HT-29 (cell line): ENCODE measurements at places on chromosomes 5 and 9.

DNA sequence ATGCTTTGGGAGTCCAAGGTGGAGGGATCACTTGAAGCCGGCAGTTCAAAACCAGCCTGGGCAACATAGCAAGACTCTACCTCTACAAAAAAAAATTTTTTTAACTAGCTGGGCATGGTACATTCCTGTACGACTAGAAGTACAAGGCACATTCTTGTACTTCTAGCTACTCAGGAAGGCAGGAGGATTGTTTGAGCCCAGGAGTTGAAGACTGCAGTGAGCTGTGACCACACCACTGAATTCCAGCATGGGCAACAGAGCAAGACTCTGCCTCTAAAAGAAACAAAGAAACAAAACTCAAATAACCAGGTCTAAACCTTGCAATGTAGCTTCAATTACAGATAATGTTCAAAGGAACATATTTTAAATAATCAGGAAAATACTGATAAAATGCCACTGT lies 56.2 kb downstream of the SSBP2 start:
- no peak for DNase-seq

DNA sequence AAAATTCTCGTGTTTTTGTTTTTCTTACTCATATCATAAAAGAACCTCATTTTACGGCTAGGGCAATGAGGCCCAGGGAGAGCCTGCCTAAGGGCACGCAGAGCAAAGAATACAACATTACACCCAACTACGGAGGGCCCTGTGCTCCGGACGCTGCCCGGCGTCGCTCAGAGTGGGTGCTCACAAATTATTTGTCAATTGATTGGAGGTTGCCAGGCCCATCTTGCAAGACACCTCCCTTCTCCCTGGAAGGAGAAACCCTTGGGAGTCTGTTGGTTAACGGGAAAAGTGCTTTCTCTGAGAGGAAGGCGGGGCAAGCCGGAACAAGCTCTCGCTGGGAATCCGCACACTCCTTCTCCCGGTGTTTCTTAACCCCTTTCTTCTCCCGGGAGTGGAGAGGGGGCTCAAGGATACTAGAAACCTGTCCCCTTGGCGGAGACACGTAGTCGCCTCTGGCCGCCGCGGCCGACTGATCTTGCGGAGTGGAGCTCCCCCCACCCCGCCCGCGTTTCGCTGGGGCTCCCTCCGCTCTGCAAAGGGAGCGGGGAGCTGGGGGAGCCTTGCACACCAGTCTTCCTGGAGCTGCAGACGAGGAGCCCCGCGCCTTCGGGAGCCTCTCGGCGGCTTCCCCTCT lies 599.3 kb upstream of the SGCD start:
- no peak for DNase-seq

DNA sequence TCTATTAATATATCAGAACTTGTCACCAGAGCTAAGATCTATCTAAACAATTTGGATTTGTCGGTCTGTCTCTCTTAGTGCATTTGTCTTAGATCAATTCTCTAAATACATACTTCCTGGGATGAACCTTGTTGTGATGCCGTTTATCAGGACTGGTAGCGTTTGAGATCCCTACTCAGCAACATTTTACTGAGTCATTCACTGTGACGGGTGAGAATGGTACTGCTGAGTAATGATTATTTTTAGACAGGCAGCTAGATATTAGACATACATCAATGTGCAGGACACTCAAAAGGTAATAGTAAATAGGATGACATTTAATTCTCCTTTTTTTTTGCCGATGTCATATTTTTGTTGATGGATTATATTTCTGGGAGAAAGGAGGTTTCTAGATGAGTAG lies 209.0 kb downstream of the CSNK1G3 start:
- no peak for DNase-seq

- no peak for DNase-seq
Observed at GRCh38 chr5:169649486-169649885, 12.4 kb downstream of the DOCK2 start.

GRCh38 chr5:88772047-88772446 lies 110.9 kb downstream of the MEF2C start:
- DNase-seq = no peak

DNA sequence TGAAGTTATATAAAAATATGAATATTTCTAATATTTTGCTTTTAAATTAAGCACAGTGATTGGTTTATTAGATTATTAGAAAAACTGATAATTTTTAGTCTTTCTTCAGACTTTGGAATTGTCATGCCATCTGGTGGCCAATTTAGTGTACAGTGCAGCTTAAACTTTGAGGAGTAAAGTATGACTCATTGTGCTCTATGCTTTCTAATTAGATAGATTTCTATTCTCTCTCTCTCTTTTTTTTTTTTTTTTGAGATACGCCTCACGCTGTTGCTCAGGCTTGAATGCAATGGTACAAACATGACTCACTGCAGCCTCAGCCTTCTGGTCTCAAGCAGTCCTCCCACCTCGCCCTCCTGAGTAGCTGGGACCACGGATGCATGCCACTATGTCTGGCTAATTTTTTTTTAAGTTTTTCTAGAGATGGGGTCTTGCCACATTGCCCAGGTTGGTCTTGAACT lies 42.1 kb upstream of the GPR21 start:
- DNase-seq = peak; percentile 66

DNA sequence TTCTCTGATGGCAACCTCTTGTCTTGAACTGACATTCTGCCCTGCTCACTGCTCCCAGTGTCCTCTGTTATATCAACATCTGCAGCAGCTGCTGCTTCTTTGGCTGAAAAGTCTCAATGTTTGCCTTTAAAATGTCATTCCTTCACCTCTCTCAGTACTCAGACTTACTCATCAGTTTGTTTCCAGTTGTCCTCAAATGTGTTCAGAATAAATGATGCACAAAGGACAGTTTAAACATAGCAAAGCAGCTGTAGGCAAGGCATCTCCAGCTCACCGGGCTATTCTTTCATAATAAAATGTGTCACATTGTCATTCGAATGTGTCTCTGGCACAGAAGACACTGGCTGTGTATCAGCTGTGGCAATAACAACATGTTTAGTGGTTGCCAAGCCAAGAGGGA lies 590.9 kb upstream of the ZNF608 start:
- DNase-seq = no peak

DNA sequence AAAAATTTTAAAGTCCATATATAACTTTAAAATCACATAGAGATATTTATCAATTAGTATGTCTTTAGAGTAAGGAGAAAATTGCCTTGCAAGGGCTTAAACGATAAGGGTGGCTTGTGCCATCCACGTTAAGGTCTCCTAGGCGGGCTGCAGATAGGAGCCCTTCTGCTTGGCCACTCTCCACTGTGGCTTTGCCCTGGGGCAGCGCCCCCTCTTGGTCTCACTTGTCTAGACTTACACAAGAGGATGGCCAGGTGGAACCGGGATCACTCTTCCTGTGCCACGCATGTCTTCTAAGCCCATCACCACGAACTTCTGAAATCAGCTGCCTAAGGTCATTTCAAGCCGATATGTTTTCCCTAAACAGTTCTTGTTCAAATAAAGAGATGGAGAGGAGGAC lies 2.9 kb downstream of the FPGS start:
- DNase-seq = no peak

DNA sequence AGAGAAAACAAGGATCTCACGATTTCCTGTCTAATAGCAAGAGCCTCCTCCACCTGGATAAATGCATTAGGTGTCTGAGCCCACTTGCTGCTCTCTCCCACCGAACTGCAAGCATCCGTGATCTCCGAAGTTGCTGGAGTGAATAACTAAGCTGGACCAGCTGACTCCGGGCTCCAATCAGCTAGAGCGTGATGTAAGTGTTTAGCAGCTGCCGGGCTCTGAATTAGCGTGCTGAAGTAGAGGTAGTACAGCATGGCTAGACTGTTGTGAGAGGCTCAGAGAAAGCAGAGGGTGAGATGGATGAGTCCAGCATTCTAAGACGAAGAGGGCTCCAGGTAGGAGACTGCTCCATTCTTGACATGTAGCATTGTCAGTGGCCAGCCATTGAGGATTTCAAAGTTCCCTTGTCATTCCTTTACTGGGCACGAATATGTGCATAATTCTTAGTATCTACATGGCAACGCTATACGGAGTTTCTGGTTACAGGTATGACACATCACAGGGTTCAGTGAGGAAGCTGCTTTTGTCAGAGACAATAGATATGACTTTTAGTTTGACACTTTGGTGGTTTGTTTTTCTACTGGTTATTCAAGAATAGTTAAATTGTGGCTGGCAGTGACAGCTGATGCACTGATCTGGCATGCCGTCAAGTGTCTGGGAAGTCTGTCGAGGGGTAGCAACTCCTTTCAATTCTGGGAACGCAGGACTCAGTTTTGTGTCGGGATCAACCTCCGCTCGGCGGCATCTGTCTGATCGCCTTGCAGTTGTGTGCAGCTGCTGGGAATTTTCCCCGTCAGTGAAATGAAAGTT lies 232.6 kb downstream of the MAST4 start:
- peak; percentile 38 for DNase-seq

DNA sequence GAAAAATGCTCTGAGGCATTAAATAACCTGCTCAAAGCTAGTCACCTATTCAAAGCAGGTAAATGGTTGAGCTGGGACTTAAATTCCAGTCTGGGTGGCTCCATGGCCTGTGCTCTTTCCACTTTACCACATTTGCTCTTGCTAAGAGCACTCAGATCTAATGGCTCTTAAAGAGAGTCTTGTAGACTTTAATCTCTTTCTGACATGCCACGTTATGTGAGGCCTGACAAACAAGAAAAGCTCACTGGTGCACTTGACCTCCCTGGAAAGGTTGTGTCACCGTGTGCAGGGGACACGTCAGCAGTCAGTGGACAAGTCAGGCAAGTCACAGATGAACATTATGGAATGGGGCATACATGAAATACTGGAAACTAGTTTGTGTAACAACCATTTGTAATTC lies 129.9 kb upstream of the RPS23 start:
- no peak for DNase-seq

DNA sequence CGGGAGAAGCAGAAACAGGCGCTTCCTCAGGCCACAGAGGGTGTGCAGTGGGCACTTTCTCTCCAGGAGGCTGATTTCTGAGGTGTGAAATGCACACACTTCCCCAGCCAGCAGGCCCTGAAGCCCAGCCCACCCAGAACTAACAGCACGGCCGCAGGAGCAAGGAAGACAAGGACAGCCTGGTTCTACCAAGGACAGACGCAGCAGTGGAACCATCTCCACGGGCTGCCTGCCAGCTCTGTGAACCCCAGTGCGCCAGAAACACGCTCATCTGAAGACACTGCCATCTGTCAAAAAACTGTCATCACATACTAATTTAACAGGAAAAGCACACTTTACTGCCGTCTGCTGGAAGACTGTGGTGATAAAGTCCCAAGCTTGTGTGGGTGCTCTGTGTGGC lies 40.7 kb downstream of the MAPK9 start:
- DNase-seq = no peak

GRCh38 chr9:19998153-19998552 lies 209.3 kb upstream of the SLC24A2 start:
- DNase-seq = peak; percentile 3

DNA sequence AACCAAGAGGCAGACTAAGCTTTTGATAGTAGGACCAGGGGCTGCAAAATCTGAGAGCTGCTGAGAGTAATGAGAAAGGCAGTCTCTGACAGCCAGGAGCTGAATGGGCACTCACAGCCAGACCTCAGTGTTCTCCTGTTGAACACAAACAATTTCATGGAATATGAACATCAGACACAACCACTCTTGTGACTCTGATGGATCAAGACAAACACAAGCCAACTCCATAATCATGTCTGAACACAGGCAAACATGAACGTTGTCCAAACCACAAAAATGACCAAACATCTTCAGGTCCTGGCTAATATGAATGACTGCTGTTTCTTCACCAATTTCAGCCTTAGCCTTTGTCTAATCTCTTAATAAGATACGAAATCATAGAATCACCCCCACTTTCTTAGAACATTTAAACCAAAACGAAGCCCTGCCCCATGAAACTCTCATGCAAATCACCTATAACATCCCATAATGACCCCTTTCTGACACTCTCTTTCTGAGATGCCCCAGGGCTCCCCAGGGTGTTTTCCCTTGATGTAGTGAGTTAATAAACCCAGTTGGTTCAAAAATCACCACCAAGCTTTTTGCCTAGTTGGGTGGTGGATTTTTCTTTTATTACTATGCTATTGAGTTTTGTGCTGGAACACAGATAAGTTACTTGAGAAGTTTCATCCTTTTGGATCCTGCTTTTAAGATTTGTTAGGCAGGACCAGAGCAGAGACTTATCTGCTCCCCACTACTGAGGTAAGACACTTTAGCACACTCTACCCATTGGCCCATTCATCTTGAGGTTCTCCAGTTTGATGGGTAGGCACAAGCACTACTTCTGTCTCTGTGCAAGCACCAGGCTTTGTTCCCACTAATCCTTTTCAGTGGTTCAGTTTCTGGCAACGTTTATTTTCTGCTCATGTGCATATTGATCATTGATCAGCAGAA lies 5.9 kb upstream of the ERAP2 start:
- no peak for DNase-seq

DNA sequence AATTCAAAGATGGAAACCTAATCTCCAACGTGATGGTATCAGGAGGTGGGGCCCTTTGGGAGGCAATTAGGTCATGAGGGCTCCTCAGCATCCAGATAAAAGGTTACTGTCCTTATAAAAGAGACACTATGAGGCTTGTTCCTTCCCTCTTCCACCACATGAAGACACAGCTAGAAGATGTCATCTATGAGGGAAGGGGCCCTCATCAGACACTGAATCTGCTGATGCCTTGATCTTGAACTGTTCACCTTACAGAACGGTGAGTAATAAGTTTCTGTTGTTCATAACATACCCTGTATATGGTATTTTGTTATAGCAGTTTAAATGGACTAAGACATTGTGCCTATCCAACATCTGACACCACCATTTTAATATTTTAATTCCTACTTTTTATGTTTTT lies 19.7 kb upstream of the CCNH start:
- no peak for DNase-seq
